ENCODE measurements at places on chromosomes 13 and 19. TPM values are rescaled to one million over a fixed set of nuclear protein-coding genes. Genes with fewer than 3 reads are reported as not detected.

PTH2 gene
- not detected for total RNA-seq

MBD3L5 gene
- not detected for total RNA-seq

OVOL3 gene
- not detected for total RNA-seq

VAV1 gene
- total RNA-seq, result not detected

CYP4F11 gene
- total RNA-seq, result not detected

THSD1 gene
- 14.3 TPM for total RNA-seq

ZNF561 gene
- total RNA-seq, result 27.2 TPM

GJB6 gene
- not detected for total RNA-seq

C19orf67 gene
- not detected for total RNA-seq

ZNF528 gene
- total RNA-seq, result 13.1 TPM

CGB2 gene
- total RNA-seq, result not detected

S1PR5 gene
- total RNA-seq, result 0.37 TPM

IFNL3 gene
- total RNA-seq, result not detected

ZNF700 gene
- total RNA-seq, result 5.9 TPM

All from subcutaneous preadipocyte (primary cell).